NCI-H2107 (cell line): ENCODE measurements at places on chromosomes 5 and 9.

DNA sequence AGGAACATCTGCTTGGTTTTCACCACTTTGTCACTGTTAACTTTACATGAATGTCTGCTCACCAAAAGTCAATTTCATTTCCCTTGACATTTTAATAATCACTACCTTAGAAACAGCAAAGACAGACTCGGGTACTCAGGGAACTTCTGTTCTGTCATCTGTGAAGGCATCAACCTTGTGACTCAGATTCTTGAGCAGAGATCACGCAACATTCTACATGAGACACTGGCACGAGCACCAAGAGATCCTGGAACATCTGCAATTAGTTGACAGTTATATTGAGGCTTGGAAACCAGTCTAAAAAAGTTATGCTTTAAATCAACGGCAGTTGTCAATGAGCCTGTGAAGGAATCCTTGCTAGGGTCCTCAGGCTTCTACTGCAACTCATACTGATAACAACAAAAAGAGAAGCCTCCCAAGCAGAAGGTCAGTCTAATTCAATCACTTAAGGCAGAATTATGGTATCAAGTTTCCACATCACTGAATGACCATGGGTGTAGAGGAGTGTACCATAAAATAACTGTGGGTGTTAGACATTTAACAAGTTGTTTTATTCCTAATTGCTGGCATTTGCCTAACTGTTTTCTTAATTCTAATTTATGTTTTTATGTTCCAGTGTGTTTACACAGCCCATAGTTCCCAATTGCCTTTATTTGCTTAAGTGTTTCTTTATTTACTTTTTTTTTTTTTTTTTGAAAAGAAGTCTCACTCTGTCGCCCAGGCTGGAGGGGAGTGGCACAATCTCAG, 3.3 kb upstream of the PBX3 start:
- no peak for DNase-seq

- no peak for DNase-seq
These were observed 188.0 kb upstream of the PIK3R1 start for GRCh38 chr5:68027519-68027918.

DNA sequence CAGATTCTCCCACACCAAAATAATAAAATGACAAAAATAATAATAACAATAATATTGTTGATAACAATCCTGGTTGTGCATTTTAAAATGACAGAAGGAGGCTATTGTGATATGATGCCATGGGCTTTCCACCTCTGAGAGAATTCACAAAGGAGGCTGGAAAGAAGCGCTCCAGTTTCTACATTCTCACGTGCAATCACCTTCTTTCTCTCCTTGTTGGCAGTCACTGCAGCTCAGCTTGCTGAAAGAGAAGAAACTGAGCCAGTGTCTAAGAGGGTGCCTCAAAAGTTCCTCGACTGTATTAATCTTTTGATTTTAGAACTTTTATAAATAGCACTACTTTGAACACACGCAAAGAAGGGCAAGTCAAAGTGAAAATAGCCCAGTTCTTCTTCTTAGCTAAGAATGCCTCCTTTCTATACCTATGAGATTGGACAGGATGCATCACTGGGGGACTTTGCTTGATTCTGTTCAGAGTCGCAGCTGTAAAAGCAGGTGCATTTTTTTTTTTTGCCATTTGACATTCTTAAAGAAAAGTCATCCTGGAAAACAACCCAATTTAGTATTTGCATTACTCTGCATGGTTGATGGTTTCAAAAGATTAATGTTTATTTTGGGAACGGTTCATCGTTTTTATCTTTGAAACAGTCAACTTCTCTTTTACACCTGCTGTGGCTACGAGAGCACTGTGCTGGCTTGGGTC, 12.4 kb upstream of the SUB1 start:
- DNase-seq = no peak

DNA sequence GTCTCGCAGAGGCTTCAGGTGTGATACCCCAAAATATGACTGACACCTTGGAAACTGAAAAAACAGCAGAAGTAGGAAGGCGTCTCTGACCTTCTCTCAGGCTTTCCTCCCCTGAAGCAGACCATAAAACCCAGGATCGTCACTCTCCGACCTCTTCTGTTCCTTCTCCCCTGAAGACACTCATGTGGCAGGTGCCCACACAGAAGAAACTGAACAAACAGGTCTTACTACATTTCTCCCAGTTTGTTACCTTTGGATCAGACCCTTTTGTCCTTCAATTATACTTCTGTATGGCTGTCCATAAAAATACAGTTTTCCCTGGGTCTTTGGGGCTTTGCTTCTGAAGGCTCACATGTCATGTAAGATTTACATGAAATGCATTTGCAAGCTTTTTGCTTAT, 10.3 kb upstream of the PRUNE2 start:
- no peak for DNase-seq

GRCh38 chr5:458547-459353, 15.8 kb downstream of the EXOC3 start:
- no peak for DNase-seq

DNA sequence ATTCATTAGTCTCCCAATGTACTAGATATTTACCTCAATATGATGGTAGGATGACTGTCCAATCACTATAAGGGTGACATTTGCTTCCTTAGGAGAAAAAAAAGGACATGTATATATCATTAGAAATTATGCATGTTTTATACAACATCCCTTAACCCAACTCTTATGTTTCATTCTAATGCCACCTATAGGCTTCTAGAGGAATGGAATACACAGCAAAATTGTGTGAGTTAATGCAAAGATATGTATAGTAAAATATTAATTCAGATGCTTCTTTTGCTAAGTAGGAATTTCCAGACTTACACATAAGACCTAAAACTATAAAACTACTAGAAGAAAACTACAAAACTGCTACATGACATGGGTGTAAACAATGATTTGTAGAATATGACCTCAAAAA, 3.5 kb downstream of the PRXL2C start:
- no peak for DNase-seq

DNA sequence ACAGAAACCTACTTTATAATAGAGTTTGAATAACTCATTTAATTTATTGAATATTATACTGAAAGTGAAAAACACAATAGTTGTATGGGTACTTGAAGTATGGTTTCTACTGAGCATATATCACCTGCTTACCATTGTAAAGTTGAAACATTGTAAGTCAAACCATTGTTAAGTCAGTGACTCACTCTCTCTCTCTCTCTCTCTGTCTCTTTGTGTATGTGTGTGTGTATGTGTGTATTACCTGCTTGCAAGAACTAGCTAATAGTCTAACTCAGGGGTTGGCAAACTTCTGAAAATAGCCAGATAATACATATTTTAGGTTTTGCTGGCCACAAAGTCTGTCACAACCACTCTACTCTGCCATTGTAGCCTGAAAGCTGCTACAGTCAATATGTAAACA, 564.3 kb upstream of the ZNF608 start:
- no peak for DNase-seq

GRCh38 chr9:27629425-27629824, 56.1 kb upstream of the C9orf72 start:
- no peak for DNase-seq

- DNase-seq = no peak
These were observed 393.6 kb upstream of the IZUMO3 start for GRCh38 chr9:24939109-24939850.

DNA sequence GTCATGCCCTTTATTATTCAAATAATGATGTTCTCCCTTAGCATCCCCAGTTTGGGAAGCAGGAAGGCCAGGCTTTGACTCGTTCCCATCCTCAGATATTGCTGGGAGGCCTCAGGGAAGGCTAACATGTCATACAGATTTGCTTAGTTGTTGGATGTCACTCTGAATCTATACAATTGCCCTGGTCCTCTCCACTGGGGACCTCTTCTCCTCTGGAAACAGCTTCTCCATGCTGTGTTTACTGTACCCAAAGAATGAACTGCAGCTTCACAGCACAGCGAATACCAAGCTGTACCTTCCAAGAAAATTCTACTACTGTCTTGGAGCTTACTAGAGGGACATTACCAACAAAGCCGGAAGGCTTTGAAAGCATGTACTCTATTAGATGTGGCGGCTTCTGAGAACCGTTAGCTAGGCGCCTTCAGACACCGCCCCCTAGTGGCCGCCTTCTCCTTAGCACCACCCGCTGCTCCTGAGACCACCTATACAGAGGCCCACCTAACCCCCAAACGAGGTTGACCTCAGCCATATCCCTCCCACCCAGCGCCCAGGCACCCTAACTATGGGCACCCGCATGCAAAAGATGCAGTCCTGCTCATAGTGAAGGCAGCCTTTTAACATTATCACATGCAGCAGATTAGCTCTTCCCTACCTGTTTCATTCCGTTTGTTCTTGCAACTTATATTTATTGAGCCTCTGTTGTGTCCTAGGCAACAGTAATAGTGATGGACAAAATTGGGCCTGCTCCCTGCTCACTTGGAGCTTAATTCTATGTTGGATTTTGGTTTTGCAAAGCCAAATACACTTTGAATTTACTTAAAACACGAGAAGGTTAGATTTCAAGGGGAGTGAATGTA, 34.9 kb upstream of the FOXI1 start:
- DNase-seq = no peak

DNA sequence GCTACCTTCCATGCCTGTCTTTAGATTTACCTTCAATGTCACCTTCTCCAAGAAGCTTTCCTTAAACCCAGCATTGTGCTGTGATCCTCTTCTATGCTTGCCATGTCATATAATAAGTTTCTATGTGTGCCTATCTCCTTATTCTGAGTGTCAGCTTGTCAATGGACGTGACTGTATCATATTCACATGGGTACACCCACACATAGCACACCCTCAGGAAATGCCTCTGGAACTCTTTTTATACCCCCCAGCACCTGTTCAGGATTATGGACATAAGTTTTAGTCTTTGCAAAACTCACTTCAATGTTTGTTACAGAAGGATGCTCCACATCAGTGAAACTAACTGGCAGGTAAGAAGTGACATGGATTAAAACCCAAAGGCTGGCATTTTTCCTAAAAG, 7.4 kb downstream of the GAS1 start:
- no peak for DNase-seq

- DNase-seq = no peak
These were observed 665 bp upstream of the LVRN start for GRCh38 chr5:115961381-115962238.

DNA sequence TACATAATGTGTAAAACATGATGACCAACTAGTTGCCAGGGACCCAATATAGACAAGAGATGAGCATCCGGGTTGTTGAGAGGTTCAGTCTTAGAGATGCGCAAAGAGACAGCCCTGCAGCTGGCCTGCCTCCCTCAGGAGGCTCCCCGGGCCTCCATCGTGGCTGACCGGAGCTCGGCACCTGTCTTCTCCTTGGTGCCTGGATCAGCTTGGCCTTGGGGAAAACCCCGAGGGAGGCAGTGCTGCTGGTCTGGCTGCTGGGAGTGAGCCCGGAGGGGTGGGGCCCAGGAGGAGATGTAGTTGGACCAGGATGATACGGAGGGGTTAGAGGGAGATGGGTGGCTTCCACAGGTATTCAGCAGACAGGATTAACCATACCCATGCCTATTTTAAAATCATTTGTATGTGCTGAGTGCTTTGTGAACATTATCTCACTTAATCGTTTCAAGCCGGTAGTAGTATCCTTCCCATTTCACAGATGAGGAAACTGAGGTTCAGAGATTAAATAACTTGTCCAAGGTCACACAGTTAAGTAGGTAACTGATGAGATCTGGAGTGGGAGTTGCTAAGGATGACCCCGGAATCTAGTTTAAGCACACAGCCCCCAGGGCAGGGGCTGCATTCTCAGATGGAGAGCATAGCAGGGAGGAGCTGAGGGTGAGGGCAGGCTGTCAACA, 173.8 kb downstream of the COL23A1 start:
- no peak for DNase-seq

DNA sequence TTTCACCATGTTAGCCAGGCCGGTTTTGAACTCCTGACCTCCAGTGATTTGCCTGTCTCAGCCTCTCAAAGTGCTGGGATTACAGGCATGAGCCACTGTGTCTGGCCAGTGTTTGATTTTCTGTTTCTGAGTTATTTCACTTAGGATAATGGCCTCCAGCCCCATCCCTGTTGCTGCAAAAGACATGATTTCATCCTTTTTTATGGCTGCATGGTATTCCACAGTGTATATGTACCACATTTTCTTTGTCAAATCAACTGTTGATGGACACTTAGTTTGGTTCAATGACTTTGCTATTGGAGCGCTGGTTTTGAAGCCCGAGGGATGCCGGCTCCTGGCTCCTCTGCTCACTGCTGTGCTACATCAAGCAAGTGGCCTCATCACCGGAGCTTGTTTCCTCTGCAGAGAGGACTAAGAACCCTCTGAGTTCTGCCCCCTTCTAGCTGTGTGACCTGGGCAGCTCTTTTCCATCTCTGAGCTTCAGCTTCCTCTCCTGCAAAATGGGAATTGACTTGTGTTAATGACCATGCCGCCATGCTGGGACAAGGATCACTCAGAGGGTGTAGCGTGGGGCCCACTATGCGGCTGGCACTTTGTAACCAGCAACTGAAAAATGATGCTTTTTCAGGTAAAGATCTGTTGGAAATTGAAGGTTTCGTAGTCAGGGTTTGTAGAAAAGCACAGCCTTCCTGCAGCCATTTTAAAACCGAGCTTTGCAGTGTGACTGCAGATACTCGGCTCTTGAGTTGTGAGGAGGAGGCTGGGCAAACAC, 4.6 kb upstream of the NEURL1B start:
- DNase-seq = no peak

DNA sequence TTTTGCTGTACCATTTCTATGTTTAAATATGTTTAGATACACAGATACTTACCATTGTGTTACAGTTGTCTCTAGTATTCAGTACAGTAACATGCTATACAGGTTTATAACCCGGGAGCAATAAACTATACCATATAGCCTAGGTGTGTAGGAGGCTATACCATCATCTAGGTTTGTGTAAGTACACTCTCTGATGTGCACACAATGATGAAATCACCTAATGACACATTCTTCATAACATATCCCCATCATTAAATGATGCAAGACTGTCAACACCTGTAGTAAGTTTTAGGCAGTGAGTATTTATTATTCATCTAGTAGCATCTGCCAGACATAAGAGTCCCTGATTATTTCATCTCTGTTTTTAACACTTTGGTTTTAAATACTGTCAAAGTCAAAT, 7.3 kb upstream of the DHFR start:
- DNase-seq = no peak

- no peak for DNase-seq
These were observed 10.9 kb downstream of the PTPN3 start for GRCh38 chr9:109487247-109487646.
